ENCODE measurements at places on chromosomes 13 and 19. TPM values are rescaled to one million over a fixed set of nuclear protein-coding genes. Genes with fewer than 3 reads are reported as not detected.

GRCh38 chr13:50549221-50549942, 294.1 kb downstream of the DLEU7 start:
- DNase-seq = no peak

GRCh38 chr19:13817615-13818371, 22.6 kb downstream of the ZSWIM4 start:
- DNase-seq = no peak

DNA sequence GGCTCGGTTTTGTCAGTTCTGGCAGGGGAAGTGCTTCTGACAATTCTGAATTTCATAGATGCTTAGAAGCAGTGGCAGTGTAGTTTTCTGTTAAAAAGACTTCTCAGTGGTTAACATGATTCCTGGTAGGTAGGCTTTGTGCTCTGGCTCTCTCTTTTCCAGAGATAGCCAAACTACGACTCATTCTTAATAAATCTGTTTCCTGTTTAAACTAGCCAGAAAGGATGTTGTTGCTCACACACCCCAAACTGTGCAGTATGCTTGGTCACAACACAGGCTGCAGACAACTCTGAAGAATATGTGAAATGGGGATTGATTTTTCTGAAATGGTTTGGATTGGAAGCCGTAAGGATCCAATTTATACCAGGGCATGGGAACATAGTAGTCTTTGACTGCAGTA, 711.5 kb downstream of the PCDH17 start:
- no peak for DNase-seq

DNA sequence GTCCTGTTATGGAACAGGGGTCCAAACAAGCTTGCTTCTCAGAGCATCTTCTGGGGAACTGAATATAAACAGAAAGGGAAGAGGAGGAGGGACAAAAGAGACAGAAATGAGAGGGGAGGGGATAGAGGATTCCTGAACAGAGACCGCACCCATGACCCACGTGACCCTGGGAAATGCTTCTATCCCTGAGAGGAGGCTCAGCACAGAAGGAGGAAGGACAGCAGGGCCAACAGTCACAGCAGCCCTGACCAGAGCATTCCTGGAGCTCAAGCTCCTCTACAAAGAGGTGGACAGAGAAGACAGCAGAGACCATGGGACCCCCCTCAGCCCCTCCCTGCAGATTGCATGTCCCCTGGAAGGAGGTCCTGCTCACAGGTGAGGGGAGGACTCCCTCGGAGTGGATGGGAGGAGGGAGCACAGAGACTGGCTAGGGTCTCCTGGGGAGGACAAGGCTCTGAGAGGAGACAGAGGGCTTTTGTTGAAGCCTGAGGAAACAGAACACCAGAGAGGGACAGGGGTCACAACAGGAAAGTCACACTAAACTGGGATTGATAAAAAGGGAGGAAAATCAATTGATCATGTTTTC, at the start of gene CEACAM6:
Gene CEACAM6 (plus strand): TSS at position 203 of the 586 bp plus-strand sequence. CDS start 109 bp downstream, at position 312.
- no peak for DNase-seq

DNA sequence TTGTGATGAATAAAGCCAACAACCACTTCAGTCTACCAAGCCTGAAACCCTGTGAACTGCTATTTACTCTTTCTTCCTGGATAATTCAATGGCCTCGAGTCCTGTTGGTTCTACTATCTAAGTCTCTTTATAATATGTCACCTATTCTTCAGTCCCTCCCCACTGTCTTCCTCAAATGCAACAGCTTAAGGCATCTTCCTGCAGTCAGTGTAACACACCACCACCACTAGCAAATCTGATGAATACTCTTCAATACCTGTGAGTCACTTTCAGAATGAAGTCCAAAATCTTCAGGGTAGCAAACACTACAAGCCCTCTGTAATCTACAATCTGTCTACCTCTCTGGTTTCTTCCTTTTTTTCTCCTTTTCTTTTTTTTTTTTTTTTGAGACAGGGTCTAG, 32.9 kb downstream of the ZDHHC20 start:
- no peak for DNase-seq

- DNase-seq = no peak
Observed at GRCh38 chr13:109656206-109656605, 130.2 kb downstream of the IRS2 start.

DNA sequence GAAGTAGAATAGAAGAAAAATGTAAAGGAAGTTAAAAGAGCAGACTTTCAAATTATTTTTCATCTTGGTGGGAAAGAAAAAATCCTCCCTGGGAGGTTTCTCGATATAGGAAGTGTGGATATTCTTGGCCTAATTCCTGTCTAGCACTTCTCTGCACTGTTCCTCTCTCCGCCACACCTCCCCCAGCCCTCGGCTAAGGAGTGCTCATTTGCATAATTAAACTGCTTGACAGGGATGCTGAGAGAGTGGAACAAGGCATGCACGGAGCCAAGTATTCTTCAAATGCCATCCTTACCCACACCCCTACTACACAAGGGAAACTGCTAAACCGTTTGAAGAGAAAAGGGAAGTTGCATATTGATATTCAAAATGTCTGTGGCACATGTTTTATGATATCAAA, 511.0 kb upstream of the HTR2A start:
- DNase-seq = no peak

DNA sequence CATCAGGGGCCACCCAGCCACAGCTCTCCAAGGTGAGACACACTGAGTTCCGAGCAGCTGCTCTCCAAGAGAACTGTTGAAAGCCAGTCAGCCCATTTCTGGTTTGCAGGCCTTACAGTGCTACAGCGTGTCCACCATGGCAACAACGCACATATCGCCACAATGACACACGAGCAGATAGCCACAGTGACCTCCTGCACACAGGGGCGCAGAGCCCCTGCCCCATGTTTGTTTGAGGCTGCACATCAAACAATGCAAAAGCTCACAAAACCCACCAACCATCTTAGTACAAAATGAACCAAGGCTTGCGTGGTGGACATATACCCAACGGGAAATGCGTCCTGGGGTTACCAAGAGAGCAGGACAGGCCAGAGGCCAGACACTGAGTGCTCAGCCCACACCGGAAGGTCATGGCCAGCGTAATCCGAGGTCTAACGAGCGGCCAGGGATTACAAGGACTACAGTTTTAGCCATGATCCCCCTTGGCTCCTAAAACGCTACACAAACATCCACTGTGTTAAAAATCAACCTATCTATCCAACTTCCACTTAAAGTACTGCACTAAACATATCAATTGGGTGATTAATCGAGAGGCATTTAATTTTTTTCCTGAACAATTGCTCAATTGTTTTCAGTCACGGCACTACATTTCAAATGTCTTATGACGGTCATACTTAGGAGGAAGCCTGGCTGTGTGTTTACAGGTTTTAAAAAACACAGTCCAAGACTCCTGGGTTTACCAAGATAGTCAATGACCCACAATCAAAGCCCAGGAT, 56.0 kb downstream of the STK24 start:
- no peak for DNase-seq

- no peak for DNase-seq
Observed at GRCh38 chr19:13795595-13796300, 505 bp downstream of the ZSWIM4 start.

GRCh38 chr13:91704398-91704797, 306.0 kb downstream of the GPC5 start:
- no peak for DNase-seq

DNA sequence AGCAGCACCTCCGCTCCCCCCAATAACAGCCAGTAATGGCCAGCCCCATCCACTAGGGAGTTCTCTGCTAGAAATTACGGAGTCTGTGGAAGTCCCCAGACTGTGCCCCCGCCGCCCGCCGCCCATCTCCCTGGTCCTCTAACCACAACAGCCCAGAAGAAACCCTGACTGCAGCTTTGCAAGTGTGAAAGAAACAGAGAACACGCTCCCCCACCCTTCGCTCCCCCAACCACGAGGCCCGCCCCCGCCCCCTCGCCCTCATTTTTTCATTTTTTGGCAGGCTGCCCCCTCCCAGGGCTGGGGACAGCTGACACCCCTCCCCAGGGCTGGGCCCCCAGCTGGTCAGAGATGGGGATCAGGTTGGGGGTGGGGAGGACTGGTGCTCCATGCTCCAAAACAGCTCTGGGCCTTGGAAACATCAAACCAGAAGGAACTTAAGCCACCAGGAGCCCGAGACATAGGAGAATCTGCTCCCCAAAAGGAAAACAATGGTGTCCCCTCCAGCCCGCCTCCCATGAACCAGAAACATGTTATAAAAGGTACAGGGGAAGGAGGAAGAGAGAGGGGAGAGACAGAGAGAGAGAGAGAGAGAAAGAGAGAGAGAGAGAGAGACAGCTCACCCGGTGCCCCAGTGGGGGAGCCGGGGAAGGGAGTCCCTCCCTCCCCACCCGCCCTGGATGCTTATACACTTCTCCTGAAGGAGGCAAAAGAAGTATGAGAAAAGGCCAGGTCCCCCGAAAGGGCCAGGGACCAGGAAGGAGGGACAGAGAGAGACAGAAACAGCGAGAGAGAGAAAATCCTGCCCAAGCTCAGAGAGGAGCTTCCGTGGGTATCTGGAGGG, 29.8 kb upstream of the ASF1B start:
- no peak for DNase-seq

GRCh38 chr13:41611385-41611784, 154.0 kb downstream of the RGCC start:
- DNase-seq = no peak

GRCh38 chr13:35238274-35238673, 238.2 kb downstream of the MAB21L1 start:
- DNase-seq = no peak

- no peak for DNase-seq
Observed at GRCh38 chr13:33322543-33322809, 36.9 kb upstream of the STARD13 start.

DNA sequence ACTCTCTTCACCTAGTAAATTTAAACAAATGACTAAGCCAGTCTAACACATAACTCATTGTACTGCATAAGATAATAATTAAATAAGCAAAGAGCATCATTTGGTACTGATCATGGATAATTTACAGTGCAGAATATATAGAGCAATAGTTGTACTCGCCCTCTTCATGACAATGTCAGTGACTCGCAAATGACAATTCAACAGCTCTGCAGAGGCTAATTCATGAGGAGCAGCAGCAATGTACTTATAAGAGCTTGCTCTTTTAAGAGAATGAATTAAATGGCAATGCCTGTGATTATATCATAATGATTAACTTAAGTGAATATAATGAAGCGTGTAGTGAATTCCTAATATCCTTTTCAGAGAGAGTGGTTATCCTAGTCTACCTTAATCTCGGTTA, 284.5 kb upstream of the PCDH20 start:
- DNase-seq = no peak

DNA sequence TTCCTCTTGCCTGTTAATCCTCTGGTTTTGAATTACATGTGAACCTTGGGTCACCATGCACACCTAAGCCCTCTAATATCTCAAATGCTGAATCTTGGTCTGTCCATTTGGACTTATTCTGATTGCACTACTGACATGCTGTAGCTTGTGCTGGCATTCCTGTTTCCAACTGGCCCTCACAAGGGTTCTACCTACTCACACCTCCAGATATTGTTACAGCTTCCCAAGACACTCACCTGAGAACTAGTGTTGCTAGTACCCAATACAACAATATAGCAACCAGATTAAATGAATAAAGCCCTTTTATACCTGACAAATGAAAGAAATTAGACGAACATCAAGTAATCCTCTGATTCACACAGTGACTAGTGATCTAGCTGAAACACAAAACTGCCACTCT, 16.6 kb downstream of the TEX30 start:
- DNase-seq = no peak

GRCh38 chr13:108594153-108594552, 35.3 kb upstream of the MYO16 start:
- DNase-seq = no peak

DNA sequence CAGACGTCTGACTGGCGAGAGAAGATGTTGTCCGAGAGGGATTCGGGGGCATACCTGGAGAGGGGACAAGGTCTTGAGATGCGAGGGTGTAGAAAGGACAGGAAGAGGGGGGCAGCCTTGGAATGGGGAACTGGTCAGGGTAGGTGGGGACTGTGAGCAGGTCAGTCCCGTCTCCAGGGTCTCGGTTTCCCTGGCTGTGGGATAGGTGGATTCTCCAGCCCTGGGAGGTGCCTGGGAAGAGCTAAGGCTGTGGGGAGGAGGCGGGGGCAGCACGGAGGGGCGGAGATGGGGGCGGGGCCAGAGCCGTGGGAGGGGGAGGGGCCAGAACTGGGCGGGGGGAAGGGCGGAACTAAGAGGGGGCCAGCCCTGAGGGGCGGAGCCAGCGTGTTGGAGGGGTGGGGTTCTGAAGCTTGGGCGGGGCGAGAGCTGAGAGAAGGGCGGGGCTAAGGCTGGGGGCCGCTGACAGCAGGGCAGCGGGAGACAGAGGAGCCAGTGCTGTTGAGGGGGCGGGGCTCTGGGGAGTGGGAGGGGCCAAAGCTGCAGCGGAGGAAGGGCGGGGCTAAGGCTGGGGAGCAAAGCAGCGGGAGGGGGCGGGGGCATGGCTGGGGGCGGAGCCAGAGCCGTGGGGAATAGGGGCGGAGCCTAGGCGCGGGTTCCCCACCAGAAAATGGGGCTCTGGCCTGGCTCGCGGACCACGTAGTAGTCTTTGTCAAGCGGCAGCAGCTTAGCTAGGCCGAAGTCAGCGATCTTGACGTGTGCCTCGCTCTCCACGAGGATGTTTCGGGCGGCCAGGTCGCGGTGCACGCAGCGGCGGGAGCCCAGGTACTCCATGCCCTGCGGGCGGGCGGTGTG, 9.5 kb upstream of the INSL3 start:
- peak; percentile 91 for DNase-seq

DNA sequence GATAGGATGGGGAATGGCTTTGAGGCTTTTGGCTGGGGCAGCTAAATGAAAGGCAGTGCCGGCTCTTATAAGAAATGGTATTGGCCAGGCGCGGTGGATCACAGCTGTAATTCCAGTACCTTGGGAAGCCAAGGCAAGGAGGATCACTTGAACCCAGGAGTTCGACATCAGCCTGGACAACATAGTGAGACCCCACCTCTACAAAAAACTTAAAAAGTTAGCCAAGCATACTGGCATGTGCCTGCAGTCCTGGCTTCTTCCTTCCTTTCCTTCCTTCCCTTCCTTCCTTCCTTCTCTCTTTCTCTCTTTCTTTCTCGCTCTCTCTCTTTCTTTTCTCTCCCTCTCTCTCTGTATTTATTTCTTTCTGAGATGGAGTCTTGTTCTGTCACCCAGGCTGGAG, 3.1 kb downstream of the CA11 start:
- no peak for DNase-seq

- DNase-seq = peak; percentile 69
Observed at GRCh38 chr19:39310558-39311311, 9.9 kb downstream of the LRFN1 start.

DNA sequence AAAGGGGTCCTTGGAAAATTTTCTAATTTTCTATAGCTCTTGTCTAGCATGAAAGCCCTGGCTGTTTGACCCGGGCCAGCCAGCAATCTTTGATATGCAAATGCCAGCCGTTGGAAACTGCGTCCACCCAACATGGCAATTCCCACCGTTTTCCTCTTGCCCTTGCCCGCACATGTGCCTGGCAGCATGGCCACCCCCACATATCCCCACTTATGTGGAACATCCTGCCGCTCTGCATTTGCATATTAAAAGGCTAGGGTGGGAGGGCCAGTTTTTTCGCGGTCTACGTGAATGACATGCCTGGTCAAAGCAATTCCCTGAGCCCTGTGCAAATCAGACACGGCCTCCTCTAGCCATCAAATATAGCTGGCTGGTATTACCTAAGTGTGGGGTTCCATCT, 110.3 kb upstream of the TDRD3 start:
- no peak for DNase-seq

The ZNF154 gene
- total RNA-seq = 33.0 TPM

The SLAIN1 gene
- 506 TPM for total RNA-seq

The ZNF418 gene
- 53.4 TPM for total RNA-seq

The RASGRP4 gene
- total RNA-seq = under 0.01 TPM

The RASL11A gene
- 2.0 TPM for total RNA-seq

The KLK14 gene
- total RNA-seq = not detected

The TMIGD2 gene
- total RNA-seq = not detected

The ONECUT3 gene
- not detected for total RNA-seq

The DDX49 gene
- 66.9 TPM for total RNA-seq

The CYP4F12 gene
- total RNA-seq = 0.41 TPM

The C3 gene
- total RNA-seq = 11.4 TPM

The ZNF850 gene
- 6.1 TPM for total RNA-seq

Data from frontal cortex (tissue), 4 donors.